ENCODE measurements at places on chromosomes 1 and 21.

GRCh38 chr1:28905921-28906666, 8.3 kb upstream of the EPB41 start:
- DNase-seq, result peak; percentile 10

DNA sequence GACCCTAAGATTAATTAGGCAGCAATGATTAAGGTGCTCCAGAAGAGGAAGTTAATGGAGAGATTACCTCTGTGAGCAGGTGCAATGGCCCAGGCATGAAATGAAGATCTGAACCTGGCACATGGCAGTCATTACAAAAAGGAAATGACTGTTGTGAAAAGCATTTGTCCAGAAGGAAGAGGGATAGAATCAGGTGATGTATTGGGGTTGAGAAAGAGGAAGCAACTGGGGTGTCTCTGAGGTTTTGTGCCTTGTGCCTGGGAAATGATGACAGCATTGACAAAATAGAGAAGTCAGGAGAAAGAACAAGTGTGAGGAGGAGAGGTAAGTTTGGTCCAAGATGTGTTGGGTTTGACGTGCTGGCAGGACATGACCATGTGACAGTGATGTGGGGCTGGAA, 5.6 kb downstream of the CRCT1 start:
- no peak for DNase-seq

- DNase-seq, result no peak
These were observed 493.5 kb downstream of the DPYD start for GRCh38 chr1:97427371-97427770.

- no peak for DNase-seq
These were observed 29.6 kb upstream of the BTG2 start for GRCh38 chr1:203275656-203276272.

GRCh38 chr1:185404907-185405568, 88.0 kb upstream of the IVNS1ABP start:
- no peak for DNase-seq

GRCh38 chr1:8018492-8019228, 7.4 kb downstream of the ERRFI1 start:
- no peak for DNase-seq

DNA sequence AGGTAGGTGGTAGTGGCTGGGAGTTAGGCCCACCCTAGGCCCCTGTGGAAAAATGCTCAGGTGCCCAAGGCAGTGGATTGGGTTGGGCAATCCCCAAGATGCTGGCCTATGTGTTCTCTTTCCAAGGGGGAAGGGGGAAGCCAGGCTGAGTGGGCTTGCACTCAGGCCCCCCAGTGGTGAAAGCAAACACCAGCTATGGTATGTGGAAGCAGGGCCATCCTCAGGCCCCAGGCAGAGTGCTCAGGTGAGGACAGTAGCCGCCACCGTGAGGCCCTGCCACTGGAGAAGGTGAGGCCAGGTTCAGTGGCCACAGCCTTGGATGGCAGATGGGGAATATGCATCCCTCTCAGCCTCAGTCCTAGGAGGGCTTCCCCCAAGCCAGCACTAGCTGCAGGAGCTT, 11.8 kb downstream of the LY9 start:
- no peak for DNase-seq

GRCh38 chr1:198691063-198691462, 52.2 kb downstream of the PTPRC start:
- no peak for DNase-seq

DNA sequence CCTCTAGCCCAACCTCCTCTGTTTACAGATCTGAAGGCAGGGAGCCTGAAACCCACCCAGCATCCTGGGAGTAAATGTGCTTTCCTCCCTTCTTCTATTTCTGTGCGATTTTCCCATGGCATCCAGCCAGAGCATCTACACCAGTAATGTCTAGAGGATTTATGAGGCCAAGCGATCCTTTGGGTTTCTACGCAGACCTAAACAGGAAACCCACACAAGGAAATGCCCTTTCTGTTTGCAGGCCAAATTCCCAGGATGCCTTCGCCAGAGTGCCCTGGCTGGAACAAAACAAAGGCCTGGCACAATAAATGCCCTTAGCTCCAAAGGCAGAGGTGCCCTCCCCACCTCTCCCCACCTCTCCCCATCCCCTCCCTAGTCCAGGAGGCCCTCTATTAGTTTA, 110.5 kb upstream of the CDC42BPA start:
- no peak for DNase-seq

GRCh38 chr1:2786329-2787162, 14.9 kb downstream of the TTC34 start:
- peak; percentile 83 for DNase-seq

- DNase-seq, result no peak
These were observed 150.3 kb downstream of the DMRTA2 start for GRCh38 chr1:50272912-50273311.

DNA sequence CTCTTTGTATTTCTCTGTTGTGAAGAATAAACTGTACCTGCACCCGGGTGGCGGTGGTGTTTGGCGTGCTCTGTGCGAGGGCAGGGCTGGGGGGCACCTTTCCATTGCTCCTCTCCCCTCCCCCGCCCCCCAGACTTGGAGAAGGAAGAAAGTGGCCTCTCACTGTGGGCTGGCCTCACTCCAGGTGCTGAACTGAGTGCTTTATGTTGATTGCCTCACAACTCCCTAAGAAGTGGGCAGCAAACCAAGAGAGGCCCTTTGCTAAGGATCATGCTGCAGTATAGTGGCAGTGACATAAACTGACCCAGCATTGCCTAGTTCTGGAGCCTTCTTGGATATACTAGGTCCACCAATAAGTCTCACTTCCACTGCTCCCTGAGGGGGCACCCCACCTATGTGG, 20.2 kb downstream of the A3GALT2 start:
- DNase-seq, result no peak

DNA sequence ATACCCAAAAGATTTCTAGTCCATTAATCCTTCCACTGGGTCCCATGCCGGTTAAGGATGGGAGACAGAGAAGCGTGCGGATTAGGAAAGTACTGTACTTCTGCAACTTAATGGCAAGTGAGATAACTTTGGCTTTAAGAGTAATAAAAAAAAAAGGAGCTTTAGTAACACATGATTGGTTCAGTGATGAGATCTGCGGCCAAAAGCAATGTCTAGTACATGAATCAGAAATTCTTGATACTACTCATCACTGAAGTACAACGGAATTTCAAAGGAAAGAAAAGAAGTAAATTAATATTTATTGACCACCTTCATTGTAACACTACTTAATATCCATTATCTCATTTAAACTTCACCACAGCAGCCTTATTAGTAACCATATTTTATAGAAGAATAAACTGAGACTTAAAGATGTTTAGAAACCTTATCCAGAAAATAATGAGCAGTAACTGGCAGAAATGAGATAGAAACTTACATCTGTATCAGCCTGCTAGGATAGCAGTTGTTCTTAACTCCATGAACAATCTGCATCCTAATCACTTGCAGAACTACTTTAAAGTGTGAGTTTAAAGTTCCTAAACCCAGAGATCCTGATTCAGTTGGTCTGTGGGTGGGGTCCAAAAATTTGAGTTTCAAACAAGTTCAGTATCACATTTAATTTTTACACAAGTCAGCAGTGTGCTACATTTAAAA, 14.1 kb upstream of the NUF2 start:
- DNase-seq, result no peak

DNA sequence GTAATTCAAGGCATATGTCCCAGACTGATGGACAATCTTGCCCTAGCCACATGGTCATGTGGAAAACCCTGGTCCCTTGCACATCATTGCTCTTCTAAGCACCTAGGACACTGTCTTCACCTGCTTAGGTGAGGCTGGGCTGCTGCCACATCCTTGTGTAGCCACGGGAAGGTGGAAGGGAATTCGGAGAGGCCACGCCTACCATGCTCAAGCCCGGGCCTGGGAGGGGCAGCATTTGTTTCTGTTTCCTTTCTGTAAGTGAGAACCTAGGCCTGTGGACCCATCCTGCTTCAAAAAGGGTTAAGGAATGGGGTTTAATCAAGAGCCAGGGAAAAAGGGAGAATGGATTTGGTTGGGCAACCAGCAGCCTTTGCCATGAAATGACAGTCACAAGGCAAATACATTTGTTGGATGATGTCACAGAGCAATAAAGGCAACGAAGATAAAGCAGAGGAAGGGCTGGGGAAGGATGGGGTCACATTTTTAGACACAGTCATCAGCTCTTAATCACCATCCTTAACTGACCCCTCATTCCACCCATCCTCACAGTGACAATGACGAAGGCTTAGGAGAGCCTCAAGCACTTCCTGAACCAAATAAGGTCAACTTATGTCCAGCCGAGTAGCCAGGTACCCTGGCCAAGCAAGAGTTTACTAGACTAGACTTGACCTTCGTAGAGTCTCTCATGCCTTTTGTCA, 10.1 kb upstream of the LRRC38 start:
- DNase-seq, result no peak

DNA sequence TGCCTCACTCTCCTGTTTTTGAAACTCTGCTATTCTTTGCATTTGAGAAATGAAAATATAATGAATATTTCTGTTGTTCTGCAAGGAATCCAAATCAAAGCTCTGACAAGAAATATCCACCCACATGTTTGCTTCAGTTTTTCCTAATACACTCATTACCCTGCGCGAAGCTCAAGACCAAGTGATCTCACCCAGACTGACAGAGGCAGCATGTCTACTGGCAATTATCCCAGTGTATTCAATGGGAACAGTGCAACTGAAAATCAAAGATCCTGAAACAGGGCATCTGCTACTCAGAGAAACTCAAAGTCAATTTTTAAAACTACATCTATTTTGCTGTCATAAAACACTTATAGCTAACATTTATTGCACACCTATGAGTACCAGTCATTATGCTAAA, 321.0 kb upstream of the LRRC7 start:
- DNase-seq, result no peak

GRCh38 chr1:165827268-165828102, at the start of gene UCK2:
TSS of gene UCK2 (plus strand) at chr1:165827614. CDS start at chr1:165827834, 220 bp downstream.
- DNase-seq, result peak; percentile 67

DNA sequence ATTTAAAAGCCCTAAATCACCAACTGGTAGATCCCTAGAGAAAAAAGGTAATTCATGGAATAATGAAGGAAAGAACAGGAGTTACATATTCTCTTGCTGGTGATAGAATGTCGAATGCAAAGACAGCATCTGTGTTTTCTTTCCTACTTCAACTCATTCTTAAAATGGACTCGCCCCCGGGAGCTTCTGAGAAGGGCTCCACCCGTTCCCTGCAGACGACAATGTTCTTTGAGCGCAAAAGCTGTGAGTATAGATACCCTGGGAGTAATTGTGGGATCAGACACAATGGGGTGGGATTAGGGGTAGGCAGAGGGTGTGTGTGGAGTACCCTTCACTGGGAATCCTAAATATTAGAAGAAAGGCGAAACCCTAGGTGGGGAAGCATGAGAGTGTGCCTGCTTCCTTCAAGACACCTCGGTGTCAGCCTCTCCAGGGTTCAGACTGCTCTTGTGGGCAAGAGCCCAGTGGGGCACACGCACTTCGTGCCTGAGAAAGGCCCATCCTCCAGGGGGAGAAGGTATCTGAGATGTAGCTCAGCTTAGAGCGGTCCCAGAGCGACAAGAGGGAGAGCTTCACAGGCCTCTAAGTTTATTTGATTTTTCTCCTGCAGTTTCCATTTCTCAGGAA, 123.3 kb upstream of the DPYD start:
- no peak for DNase-seq

- no peak for DNase-seq
These were observed 238.5 kb upstream of the RAB4A start for GRCh38 chr1:229032375-229032774.

DNA sequence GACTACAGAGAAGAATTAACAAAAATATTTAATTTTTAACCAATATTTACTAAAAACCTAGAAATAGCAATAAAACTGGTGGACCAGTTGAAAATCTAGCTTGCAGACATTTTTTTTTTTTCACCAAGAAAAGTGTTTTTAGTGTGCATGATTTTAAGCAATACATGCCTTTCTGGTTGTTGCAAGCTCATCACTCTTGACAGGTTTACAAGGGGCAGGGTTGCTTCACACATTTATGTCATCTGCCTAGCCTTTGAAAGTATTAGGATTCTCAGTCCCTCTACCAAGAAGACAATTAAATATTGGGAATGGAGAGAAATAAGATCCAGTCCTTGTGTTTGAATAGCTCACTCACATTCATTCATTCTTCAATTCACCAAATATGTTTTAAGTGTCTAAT, 53.8 kb upstream of the LYPLAL1 start:
- no peak for DNase-seq

DNA sequence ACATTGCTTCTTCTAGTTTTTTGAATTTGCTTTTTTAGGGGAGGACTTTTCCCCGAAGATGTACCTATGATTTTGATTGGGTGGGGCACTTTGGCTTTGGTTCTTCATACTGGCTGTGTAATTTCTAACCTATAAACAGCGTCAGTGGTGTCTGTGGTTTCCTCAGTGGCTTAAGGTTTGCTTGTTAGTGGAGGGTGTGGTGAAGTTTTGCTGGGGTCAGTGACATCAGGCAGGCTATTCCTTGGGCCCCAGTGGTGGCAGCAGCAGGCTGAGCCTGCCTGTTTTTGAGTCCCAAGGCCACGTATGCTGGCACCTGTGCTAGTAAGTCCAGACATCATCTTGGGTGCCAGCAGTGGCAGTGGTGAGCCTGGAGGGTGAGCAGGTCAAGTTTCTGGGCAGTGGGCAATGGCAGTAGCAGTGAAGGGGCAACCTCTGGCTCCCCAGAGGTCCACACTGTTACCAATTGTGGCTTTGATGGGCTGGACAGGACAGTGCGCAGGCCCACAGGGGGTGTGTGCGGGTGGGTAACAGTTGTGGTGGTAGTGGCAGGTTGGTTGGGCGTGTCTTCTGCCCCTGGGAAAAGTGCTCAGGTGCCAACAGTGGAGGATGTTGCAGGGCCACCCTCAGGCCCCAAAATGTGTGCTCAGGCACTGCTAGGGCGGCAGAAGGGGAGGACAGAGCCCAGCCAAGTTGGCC, 54.9 kb upstream of the B3GALT2 start:
- peak; percentile 34 for DNase-seq

GRCh38 chr1:158654086-158654485, 32.4 kb downstream of the SPTA1 start:
- no peak for DNase-seq

- DNase-seq, result no peak
These were observed 19.3 kb upstream of the FOXO6 start for GRCh38 chr1:41341772-41342562.

GRCh38 chr1:62882201-62883104, 98.5 kb downstream of the ATG4C start:
- DNase-seq, result no peak

DNA sequence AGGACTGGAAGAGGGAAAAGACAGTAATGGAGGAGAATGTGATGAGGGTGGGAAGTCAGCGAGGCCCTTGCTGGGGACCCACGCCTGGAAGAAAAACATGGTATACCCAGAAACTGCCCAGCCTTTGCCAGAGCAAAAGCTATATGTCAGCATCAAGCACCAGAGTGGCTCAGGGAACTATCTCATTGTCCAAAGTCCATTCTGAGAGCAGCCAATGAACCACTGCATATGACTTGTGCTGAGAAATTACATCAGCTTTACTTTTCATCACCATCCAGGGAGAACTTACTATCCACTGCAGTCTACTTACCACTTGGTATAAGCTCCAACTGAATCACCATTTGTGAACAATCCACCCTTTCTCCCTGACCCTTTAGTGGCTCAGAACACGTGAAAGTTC, 148.1 kb downstream of the TTLL7 start:
- DNase-seq, result no peak

- DNase-seq, result no peak
These were observed 386.3 kb downstream of the CAMTA1 start for GRCh38 chr1:7171574-7171973.
